ENCODE measurements at places on chromosomes 6 and 20. TPM values are rescaled to one million over a fixed set of nuclear protein-coding genes. Genes with fewer than 3 reads are reported as not detected.

DNA sequence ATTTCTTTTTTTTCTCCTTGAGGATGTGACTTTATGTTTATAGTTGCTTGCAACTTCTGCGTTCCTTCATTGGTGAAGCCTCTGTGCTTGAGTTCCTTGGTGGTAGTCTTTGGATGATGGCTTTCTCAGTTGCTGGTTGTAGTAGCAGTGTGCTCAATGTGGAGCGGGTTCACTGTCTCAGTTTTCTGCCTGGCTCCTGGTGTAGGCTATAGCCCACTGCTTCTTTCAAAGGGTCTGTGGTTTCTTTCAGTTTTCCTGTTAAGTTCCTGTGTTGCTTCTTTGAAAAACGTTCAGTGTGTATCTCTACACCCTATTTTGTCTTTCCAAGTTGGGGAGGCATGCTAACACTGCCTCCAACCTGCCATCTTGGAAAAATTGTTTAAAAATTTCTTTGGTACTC lies 33.9 kb upstream of the ZBTB24 start:
- DNase-seq: no peak

- no peak for DNase-seq
These were observed 51.4 kb upstream of the EMILIN3 start for GRCh38 chr20:41418031-41418430.

GRCh38 chr6:40681622-40682021 lies 94.5 kb upstream of the LRFN2 start:
- DNase-seq: no peak

DNA sequence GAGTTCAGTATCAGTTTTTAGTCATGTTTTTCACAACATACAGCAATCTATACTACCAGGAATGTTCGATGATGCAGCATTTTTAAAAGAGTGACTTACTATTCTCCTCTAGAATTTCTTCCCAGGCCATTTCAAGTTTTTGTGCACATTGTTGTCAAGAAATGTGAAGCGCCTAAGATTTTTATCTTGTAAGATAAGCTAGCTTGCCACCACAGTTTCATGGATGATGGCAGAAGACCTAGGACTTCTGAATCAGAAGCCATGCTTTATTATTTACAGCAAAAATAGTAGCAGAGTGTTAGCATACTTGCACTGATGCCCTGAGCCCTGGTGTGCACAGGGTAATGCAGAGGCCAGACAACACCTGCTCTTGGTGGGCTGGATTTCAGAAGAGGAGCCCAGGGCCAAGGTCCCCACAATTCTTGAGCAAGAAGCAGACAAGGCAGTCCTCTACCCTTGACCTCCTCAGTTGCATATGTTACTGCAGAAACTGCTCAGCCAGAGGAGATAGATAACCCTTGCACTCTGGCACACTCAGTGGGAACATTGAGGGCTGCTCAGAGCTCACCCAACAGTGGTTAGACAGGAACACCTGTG lies 99.2 kb downstream of the QKI start:
- DNase-seq: no peak

DNA sequence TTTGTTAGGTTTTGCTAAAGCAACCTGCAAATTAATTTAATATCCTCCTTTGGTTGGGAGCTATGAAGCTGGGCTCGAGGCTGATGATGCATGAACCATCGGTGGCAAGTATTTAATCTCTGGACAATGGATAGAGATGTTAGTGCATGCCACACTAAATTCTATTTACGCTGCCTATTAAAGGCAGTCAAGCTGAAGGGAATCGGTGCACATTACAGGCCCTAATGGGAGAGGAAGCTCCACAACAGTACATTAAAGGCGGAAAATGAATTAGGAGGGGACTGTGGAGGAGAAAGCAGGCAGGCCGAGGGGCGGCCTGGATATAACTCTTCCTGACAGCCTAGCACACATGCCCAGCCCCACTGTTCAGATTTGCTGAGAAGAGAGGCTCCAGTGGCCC lies 132.4 kb upstream of the MAFB start:
- no peak for DNase-seq

The TMEM244 gene
- total RNA-seq: not detected

The MEI4 gene
- not detected for total RNA-seq

The CALHM4 gene
- total RNA-seq: not detected

The RAET1L gene
- total RNA-seq: not detected

The AARS2 gene
- total RNA-seq: 21.3 TPM

The SIGLEC1 gene
- 0.15 TPM for total RNA-seq

Measured in B cell (primary cell).